ENCODE measurements at places on chromosomes 7 and 10.

DNA sequence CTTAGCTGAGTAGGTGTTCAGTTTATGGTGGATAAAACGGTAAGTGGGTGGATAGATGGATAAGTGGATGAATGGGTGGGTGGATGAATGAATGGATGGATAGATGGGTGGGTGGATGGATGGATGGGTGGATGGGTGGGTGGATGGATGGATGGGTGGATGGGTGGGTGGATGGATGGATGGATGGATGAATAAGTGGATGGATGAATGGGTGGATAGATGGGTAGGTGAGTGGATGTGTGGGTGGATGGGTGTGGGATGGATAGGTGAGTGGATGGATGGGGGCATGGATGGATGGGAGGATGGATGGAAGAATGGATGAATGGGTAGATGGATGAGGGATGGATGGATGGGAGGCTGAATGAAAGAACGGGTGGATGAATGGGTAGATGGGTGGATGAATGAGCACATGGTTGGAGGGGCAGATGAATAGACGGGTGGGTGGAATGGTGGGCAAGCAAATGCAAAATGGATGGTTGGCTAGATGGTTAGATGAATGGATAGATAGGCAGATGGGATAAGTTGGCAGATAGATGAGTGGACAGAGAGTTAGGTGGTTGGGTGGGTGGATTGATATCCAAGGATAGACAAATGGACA lies 25.7 kb downstream of the ELN start:
- no peak for DNase-seq

DNA sequence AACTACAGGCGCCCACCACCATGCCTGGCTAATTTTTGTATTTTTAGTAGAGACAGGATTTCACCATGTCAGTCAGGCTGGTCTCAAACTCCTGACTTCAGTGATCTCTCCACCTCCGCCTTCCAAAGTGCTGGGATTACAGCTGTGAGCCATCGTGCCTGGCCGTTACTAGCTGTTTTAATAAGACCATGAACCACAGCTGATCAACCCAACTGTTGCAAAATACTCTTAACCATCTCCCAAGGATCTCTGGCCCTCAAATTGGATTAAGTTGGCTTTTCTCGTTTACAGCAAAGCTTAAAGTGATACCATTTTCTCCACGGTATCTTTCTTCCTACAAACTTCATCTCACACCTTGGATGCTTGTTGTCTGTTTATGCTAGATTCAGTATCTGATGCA lies 18.3 kb downstream of the ZFAND2A start:
- DNase-seq = no peak

GRCh38 chr7:23404546-23405239 lies 65.6 kb downstream of the IGF2BP3 start:
- no peak for DNase-seq

GRCh38 chr7:157011333-157012112 lies 1.1 kb upstream of the MNX1 start:
- no peak for DNase-seq

DNA sequence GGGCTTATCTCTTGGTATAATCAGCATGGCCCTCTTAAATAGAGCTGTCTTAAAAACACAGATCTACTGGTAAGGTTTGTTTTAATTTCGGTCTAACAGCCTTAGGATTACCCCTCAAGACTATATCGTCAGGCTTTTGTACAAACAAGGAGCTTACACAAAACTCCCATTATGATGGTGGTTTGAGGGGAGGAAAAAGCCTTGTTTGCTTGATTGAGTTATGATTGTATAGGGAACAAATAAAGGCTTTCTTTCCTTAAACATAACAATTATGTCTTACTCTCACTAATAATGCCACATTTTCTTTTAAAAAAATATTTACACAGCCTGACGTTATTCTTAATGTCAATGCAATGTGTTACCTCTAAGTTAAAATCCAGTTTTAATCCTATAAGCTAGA lies 188.8 kb upstream of the TCF7L2 start:
- DNase-seq = no peak

DNA sequence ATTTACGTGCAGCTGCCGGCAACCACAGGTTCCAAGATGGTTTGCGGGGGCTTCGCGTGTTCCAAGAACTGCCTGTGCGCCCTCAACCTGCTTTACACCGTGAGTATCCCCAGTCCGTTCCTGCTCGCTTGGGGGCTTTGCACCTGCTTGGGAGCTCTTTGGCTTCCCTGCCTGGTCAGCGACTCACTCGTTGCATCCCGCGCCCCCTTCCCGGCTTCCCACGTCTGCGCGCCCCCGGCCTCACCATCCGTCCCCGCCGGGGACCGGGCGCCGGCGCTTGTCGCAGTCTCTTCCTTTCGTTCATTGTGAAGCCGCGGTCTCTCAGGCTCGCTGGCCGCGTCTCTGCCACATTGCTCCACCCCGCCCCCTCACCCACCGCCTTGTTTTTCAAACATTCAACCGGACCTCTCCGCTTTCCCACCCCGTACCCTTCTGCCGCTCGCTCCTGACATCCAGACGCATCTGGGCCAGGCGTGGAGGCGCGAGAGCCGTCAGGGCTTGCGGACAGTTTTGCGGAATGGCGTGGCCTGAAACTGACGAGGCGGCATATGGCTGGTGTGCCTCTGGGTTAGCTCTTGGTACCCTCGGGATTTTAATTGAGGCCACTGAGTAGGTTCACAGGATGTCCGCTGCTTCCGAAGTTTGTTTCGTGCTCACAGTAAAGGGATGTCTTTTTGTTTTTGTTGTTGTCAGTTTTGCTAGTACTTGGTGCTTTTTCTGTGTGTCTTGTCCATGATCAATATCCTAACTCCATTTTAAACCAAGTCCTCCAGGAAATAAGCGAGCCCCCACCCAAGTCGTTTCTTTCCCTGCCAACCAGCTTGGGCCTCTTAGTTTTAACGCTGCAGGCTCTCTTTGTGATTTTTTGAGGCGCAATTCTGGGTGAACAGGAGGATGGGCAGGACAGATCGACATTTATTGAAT lies 639 bp downstream of the TSPAN13 start:
- peak; percentile 83 for DNase-seq

GRCh38 chr10:47195274-47195885 lies 104.6 kb upstream of the GDF10 start:
- DNase-seq = no peak

DNA sequence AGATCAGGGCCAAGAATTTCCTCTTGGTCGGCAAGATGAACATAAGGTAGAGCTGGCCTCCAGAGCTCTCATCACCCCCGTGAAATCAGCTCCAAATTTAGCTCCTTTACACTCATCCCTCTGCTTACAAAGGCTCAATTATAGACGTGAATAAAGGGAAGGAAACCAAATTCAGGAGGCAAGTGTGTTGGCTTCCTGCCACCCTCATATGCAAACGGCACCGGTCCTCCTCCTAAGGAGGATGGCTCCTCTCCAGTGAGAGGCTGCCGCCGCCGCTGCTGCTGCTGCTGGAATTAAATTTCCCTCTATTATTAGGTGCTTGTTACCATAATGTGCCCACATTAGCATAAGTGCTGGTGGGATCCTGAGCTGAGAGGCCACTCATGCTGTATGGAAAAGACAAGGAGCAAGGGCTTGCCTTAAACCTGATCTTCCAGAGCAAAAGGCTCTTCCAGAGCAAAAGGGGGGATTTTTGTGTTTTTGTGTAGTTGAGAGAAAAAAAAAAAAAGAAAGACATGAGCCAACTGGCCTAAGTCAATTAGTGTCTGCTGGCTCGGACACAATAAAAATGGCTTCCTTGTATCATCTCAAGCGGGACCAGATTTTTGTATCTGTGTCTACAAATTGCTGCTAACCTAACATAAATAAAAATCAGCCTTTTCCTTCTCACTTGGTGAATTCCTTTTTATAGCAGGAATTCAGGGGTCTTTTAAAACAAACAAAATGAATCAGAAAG lies 68.4 kb downstream of the CDHR3 start:
- no peak for DNase-seq

- no peak for DNase-seq
Measured at GRCh38 chr7:8115547-8116402, 146.2 kb downstream of the ICA1 start.

- DNase-seq = peak; percentile 33
Measured at GRCh38 chr10:47381427-47382379, 2.4 kb downstream of the ZNF488 start.

DNA sequence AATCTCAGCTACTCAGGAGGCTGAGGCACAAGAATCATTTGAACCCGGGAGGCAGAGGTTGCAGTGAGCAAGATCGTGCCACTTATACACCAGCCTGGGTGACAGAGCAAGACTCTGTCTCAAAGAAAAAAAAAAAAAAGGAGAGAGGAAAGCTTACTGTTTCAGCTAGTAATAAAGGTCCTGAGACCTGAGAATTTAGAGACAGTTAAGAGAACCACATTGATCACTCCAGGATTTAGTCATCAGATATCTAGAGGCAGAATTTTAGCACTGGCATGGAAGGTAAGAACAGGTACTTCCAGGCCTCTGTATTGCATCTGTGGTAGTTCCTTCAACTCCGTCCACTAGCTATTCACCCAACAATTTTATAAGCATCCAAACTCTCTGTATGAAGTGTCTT lies 7.8 kb downstream of the COG5 start:
- DNase-seq = no peak

DNA sequence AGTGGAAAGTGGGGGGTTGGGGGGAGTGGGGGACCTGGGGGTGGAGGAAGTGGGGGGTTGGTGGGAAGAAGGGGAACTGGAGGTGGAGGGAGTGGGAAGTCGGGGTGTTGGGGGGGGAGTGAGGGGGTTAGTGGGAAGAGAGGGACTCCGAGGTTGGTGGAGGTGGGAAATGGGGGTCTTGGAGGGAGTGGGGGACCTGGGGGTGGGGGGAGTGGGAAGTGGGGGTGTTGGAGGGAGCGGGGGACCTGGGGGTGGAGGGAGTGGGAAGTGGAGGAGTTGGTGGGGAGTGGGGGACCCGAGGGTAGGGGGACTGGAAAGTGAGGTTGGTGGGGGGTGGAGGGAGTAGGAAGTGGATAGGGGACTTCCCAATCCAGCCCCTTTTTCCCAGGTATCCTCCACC lies 906 bp upstream of the MMD2 start:
- no peak for DNase-seq

DNA sequence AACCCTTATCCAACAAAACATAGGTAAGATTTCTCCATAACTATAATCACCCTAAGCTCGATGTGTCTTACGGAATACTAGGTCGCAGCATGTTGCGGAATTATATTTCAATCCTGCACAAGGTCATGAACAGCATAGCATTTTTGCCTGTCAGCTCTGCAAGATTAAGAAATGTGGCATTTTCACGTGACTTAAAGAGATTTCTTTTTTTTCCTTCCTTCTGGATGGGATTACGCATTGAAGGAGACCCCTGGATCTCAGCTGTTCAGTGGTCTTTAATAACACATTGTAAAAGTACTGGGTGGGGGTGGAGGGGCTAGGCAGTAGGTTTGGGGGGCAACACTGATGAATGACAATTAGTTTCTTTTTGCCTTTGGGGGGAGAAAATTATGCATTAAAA lies 106.7 kb downstream of the CUBN start:
- no peak for DNase-seq

- no peak for DNase-seq
Measured at GRCh38 chr7:106069471-106070200, 42.5 kb downstream of the SYPL1 start.

DNA sequence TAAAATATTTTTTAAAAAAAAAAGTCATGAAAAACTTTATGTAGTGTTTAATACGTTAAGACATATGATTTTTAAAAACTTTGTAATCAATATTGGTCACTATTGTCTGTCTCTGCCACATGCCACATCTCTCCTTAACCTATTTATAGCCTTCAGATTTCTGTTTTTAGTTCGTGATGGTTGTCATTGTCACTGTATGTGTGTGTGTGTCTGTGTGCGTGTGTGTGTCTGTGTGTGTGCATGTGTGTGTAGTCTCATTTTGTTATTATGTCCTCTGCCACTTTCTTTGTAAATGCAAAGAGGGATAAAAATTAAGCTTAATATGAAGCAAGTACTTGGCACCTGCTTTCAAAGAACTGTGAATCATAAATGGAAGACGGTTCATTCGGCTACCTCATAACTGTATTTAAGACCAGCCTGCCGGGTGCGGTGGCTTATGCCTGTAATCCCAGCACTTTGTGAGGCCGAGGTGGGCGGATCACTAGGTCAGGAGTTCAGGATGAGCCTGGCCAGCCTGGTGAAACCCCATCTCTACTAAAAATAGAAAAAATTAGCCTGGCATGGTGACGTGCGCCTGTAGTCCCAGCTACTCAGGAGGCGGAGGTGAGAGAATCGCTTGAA lies 354.0 kb downstream of the ARL4A start:
- no peak for DNase-seq

DNA sequence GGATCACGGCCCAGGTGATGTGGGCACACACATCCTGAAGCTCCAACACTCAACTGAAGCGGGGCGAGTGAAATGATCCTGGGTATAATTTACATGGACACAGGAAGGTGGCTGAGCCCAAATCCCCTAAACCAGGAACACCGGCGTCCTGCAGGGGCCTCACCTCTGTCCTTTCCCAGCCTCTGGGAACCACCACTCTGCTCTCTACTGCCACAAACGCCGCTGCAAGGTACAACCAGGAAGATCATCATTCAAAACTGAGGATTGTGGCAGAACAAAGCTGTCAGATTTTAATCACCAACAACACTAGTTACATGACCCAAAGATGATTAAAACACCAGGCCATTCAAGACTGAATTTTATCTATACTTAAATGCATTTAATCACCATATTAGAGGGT lies 104.0 kb downstream of the DIP2C start:
- DNase-seq = no peak

- peak; percentile 65 for DNase-seq
Measured at GRCh38 chr7:2069472-2069860, 163.3 kb downstream of the MAD1L1 start.
